Stimulated activated CD8-positive, alpha-beta memory T cell treated with anti-CD3 and anti-CD28 coated beads, Interleukin-15, amount 100 ng/mL, for 4 hours (primary cell): ENCODE measurements at places on chromosomes 6 and 20.

DNA sequence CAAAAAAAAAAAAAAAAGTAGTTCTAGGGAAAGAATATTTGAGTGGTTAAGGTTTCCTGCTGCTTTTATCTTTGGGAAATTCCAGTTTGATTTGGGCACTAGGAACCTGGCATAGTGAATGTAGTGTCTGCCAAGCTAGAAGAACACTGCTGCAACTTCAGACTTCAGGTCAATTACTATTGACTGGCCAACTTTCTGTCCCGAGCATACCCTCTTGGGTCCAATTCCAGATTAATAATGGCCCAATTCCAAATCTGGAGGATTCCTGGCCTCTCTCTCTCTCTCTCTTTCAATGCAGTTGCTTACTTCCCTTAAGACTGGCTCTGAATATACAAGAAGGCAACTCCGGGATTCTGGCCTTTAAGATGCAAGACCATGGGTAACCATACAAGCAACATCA, 74.9 kb downstream of the ANKEF1 start:
- no peak for DNase-seq

DNA sequence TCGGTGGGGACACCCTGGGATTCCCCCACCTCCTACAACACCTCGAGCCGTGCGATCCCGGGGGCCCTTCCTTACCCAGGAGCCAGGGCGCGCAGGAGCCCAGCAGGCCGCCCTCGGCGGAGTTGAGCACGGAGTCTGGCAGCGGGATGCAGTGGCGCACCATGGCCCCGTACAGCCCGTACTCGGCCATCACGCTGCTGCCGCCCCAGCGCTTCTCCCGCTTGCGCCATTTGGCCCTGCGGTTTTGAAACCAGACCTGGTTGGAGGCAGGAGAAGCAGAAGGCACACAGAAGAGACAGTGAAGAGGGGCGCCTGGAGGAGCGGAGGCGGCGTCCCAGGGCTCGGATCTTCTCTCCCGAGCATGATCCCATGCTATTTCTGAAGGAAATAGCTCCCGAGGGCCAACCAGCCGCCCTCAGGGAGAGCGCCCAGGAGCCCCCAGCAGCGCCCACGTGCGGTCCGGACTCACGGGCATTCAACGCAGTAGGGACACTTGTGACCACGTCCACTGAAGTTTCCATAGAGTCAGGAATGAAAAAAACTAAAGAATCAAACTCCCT, 4.3 kb downstream of the VSX1 start:
- DNase-seq, result no peak

DNA sequence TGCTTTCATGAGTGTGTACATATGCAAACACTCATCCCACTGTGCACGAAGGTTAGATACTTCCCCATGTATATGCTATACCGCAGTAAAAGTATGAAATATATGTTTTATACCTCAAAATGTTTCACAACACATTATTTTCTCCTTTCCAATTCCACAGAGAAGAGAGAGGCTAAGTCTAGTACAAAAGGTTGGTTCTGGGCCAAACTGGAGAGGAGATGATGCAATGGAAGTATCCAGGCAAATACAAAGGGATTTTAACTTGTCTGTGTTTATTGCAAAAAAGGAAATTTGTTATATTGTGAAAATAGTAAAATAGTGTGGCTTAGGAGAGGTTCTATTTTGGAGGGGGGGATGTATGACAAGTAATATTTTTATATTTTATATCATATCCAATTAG, 112.6 kb downstream of the PLCB1 start:
- DNase-seq, result no peak

GRCh38 chr6:28203201-28203600, 21.9 kb upstream of the ZSCAN9 start:
- DNase-seq, result no peak

- no peak for DNase-seq
Observed at GRCh38 chr6:56046576-56046975, 171.2 kb upstream of the BMP5 start.

DNA sequence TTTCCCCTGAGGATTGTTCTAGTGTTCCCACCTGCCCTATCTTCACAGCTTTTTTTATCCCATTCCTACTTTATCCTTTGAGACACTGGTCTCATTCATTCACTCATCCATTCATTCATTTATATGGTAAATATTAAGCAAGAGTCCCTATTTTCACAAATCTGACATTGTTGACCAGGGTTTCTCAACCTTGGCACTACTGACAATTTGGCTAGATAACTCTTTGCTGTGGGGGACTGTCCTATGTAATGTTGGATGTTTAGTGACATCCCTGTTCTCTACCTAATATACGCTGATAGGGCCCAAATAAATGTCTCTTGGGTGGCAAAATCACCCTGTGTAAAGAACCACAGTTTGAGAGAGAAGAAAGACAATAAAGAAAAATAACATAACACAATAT, 345.0 kb downstream of the GRIK2 start:
- DNase-seq, result no peak

DNA sequence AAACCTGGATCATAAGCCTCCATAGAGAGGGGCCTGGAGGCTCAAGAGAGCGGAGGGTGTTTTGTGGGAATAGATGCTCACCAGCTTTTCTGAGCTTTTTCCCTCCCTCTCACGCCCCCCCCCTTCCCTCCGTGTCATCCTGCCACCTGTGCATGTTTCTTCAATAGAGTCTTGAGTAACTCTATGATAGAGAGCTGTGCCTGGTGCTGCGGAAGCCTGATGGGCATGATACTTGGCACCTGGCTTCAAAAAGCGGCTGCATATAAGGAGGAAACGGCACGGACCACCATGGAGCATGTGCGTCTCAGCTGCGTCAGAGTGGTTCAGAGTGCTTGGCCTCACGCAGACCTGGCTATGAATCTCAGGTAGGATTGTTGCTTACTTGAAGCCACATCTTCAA, 198.9 kb downstream of the CDH4 start:
- DNase-seq, result no peak

DNA sequence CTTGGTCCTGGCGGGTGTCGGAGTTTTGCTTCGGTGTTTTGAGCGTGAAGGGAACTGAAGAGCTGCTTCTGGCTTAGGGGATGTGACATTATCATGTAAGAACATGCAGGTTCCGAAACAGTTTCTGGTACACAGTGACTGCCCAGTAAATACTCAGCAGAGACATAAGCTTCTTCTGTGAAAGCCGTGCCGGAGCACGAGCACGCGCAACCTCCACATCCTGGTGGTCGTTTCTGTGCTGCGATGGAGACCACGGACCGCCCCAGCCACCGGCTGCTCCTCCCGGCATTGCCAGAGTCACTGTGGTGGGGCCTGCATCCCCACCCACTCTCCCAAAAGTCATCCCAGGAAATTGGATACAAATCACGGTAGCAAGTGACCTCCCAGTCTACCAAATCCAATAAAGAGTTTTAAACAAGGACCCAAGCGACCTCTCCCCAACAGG, 18.7 kb downstream of the KIF25 start:
- DNase-seq, result no peak

DNA sequence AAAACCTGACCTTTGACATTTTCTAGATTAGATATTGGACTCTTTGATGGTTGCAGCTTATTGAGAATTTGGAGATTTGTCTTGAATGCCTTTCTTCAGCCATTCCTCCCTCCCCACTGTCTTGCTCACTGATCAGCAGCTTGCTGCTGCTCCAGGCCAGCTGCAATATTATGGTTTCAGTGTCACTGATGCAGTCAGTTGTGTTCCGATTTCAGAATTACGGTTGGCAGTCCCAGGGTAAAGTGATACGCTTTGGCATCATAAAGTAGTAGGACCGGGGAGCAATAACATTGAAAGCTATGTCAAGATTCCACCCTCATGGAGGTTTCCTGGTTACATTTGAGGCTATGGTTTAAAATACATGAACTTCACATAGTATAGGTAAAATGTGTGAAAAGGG, 152.6 kb downstream of the BCKDHB start:
- no peak for DNase-seq

- DNase-seq, result no peak
Observed at GRCh38 chr6:96014846-96015517, 792 bp upstream of the FUT9 start.

- DNase-seq, result no peak
Observed at GRCh38 chr6:18720075-18720474, 332.9 kb downstream of the RNF144B start.

DNA sequence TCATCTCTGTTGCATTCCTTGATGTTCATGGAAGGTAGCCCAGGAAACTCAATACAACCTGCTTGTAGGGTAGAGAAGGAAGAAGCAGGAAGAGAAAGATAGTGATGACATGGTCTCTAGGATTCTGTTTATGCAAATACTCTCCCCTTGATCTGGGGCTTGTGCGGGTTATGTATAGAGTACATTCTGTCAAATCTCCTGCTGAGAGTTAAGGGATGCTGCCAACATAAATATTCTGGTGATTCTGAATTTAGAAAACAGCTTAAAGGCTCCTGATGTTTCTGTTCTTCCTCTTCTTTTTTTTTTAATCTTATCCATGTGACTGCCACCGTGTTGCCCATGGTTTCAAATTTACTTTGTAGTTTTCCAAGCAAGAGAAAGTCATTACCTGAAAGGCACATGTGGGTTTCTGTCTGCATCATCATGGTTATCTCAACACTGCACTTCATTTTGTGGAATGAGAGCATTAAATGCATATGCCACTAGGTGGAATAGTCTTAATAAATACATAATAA, 150.6 kb downstream of the RPS12 start:
- no peak for DNase-seq

- no peak for DNase-seq
Observed at GRCh38 chr6:91276315-91276714, 689.4 kb upstream of the MAP3K7 start.
